ENCODE measurements at places on chromosomes 6 and 20.

DNA sequence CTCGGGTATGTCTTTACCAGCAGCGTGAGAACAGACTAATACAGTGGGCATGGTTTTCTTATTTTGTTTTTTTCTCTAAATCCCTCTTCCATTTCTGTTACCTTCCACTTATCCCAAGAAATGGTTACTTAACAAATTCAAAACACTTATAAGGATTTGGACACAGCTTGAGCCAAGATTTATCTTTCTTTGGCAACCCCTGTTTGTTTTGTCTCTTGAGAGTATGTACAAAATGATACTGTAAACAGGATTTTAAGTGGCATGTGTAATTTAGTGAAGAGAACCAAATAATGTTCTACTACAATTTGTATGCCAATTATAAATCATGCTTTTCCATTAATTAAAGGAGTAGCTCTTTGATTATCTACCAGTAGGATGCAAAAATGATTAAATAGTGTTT lies 51.4 kb downstream of the PPP1R14C start:
- DNase-seq = no peak

GRCh38 chr20:12914804-12915203 lies 94.0 kb upstream of the SPTLC3 start:
- DNase-seq = peak; percentile 65

- no peak for DNase-seq
Observed at GRCh38 chr20:46802722-46803121, 91.9 kb upstream of the EYA2 start.

DNA sequence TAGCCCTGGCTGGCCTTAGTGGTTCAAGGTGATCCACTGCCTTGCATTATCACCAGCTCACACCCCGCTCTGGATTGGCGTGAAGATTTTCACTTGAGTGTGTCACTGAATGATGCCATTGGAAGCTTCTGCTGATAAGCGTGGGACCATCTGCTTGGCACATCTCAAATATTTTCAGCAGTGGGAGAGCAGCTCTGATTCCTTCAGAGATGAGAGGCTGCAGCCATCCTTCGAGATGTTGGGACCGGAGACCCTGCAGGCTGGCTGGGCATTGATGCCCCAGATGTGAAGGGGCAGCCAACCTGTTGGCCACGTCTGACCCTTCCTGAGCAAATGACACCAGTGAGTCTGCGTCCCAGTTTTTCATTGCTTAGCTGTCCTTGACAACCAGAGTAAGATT lies at the start of gene MAS1:
TSS of gene MAS1 (plus strand) at position 197 of the 400 bp plus-strand sequence. CDS start 15,968 bp downstream, outside the sequence.
- DNase-seq = no peak

- no peak for DNase-seq
Observed at GRCh38 chr20:7375905-7376304, 564.4 kb downstream of the HAO1 start.

GRCh38 chr6:161401587-161402309 lies 127.9 kb upstream of the AGPAT4 start:
- no peak for DNase-seq

DNA sequence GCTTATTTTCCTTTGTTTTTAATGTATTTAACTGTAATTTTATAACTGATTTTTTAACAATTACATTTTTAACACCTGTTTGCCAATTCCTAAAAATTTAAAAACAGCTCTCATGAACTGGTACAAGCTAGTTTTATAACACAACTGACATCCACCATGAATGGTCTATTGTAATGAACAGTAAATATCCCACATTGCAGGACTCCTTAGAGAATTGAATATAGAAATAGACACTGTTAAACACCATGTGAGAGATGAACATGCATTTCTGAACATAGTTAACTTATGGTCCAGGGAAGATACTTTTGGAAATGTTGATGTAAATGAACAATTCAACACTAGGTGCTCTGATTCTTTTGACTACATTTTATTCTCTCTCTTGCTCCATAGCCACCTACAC lies 195.1 kb upstream of the GMDS start:
- no peak for DNase-seq

GRCh38 chr20:39453890-39454289 lies 491.7 kb downstream of the DHX35 start:
- DNase-seq = no peak
